ENCODE measurements at places on chromosomes 1 and 21.

GRCh38 chr1:15797614-15798390 lies 9.6 kb downstream of the UQCRHL start:
- DNase-seq = no peak

DNA sequence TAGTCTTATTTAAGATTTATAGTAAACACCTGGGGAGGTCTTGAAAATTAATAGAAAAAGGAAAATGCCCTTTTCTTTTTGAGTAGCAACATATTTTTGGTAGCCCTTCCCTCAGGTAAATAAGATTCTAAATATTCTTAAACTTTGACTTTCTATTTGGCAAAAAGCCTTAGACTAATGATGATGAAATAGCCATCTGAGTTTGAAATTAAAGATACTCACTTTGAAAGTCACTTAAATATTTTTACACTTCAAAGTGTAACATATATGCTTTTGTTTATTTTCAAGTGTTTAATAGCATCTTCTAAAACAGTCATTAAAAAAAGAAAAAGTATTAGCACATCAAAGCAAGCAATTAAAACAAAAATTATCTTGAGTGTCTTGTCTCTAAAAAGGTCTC lies 135.1 kb downstream of the NEK7 start:
- DNase-seq = no peak

DNA sequence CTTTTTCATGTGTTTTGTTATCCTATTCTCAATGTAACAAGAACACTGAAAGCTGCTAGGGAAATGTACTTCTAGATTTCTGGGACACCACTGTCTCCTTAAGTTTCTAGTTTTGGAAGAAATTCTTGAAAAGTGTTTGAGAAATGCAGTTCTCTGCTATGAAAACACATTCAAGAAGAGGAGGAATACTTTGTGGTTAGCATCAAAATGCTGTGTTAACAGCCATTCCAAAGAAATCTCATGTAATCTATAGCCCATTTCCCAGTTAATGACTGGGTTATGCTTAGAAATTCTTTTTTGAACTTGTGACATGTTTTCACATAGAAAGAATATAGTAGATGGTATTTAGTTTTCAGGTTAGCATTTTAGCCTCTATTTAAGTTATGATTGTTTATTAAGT lies 6.0 kb downstream of the RAVER2 start:
- DNase-seq = no peak

DNA sequence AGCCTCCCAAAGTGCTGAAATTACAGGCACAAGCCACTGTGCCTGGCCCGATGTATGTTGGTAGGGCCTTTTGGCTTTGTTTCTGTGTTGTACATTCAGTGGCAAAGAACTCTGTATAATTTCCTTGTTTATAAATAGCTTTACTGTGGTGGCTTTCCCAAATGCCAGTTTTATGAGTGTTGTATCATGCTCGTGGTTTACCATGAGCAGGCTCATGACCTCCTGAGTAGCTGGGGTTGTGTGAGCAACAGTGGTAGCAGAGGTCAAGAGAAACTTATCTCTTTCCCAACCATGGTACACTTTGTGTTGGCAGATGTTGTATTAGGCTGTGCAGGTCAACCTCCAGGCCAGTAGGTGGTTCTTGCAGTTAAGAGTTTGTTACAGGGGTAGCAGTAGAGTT lies 420.4 kb upstream of the BEND5 start:
- no peak for DNase-seq

DNA sequence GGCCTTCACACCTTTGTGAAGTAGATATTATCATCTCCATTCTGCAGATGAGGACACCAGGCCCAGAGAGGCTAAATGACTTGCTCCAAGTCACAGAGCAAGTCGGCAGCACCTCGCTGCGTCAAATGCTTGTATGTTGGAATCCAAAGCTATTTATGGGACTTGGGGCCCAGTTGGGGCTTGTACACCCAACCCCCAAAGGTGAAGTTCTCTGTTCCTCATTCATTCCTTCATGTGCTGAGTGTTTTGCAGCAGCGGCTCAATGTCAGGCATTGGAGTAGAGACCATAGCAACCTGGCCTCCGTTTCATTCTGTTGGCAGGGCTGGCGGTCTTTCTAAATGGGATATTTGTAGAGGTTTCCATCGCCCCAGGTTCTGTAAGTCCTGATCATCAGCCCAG lies 113.4 kb upstream of the SLC25A33 start:
- DNase-seq = peak; percentile 49

DNA sequence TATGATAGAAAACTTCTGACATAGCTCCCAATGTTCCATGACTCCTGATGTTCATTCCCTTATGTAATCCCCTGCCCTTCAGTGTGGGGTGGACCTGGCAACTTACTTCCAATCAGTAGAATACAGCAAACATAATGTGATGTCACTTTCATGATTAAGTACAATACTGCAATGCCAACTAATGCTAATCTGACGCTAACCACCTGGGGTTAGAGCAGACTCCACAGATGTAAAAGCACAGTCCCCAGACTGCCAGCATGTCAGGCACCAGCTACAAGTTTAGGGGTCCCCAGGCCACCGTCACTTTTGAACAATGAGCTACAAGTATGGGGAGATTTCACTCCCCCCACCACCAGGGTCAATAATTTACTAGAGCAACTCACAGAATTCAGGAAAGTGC lies 32.3 kb upstream of the FBXO28 start:
- DNase-seq = no peak

- no peak for DNase-seq
These were observed 42.0 kb downstream of the IL23R start for GRCh38 chr1:67208217-67208616.

DNA sequence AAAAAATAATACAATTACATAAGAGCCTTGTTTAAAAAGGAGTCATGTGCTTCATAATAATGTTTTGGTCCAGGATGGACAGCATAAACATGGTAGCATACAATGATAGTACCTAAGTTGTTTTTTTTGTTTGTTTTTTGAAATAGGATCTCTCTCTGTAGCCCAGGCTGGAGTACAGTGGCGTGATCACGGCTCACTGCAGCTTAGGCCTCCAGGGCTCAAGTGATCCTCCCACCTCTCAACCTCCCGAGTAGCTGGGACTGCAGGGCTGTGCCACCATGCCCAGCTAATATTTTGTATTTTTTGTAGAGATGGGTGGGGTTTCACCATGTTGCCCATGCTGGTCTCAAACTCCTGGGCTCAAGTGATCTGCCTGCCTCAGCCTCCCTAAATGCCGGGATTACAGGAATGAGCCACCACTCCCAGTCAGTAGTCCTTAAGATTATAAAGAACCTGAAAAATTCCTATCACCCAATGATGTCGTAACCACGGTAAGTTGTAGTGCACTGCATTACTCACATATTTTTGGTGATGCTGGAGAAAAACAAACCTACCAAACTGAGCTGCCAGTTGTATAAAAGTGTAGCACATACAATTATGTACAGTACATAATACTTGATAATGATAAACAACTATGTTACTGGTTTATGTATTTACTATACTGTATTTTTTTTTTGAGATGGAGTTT lies 22.4 kb upstream of the RCOR3 start:
- DNase-seq = no peak

DNA sequence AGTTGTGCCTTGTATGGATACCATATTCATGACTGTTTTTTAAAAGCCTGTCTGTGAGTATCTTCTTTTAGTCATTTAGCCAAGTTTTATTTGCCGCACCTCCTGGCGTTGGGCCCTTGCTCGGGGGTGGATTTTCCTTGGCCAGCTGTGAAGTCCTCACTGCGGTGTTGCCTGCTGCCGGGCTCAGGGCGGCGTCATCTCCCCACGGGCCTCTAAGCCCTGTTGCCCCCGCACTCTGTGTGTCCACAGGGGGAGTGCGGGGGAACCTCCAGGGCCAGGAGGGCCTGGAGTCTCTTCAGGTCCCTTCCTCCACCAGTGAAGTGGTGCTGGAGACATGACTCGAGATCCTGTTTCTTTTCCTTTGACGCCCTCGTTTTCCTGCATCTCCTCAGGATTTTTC lies 65.8 kb upstream of the DIP2A start:
- DNase-seq = no peak

- peak; percentile 83 for DNase-seq
These were observed 12.9 kb downstream of the PLEKHM2 start for GRCh38 chr1:15696956-15697521.

DNA sequence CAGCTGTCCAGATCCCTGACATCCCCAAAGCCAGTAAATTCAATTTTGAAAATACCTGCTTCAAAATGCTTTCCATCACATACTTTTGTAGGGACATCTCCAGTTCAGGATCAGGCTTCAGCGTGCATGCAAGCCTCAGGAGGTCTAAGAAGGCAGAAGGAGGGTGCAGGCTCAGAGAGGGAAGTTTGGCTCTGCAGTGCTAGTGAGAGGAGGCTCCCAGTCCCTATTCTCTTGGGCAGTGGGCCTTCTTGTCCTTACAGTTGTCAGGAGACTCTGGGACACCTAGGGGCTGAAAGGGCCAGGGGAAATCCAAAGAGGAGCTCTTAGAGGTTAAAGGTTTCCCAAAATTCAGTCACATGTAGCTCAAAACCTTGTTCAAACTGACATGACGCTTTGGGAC lies 20.1 kb downstream of the ADCY10 start:
- no peak for DNase-seq

- no peak for DNase-seq
These were observed 101.6 kb upstream of the RUNX1 start for GRCh38 chr21:35150562-35151226.

GRCh38 chr1:11028018-11028417 lies 15.6 kb downstream of the TARDBP start:
- DNase-seq = no peak

DNA sequence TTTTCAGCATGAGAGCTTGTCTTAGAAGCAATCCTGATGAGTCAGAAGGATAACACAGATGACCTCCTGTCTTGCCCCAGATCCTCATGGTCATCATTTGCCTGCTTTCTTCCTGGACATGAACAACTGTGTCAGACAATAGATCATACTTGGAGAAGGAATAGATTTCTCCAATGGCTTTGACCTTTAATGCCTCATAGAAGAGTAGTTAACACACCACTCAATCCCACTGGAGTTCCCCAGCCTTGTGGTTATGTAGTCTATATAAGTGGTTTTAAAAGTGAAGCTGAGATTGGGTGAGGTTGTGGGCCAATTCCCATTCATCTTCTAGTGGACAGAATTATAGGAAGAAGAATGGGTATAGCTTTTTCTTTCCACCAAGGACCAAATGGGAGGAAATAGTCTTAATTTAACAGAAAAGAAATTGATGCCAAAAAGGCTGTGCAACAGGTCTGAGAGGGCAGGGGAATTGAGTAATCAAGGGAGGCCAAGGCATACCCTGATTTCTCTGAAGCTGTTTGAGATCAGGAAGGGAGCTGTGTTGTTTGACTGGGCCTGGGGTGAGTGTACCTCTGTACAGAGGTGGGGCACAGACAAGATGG lies 14.4 kb downstream of the PRCC start:
- DNase-seq = no peak

- peak; percentile 19 for DNase-seq
These were observed 45.0 kb upstream of the DNAJC6 start for GRCh38 chr1:65264197-65264929.

- DNase-seq = no peak
These were observed 57.0 kb downstream of the VPS26C start for GRCh38 chr21:37210130-37210529.

DNA sequence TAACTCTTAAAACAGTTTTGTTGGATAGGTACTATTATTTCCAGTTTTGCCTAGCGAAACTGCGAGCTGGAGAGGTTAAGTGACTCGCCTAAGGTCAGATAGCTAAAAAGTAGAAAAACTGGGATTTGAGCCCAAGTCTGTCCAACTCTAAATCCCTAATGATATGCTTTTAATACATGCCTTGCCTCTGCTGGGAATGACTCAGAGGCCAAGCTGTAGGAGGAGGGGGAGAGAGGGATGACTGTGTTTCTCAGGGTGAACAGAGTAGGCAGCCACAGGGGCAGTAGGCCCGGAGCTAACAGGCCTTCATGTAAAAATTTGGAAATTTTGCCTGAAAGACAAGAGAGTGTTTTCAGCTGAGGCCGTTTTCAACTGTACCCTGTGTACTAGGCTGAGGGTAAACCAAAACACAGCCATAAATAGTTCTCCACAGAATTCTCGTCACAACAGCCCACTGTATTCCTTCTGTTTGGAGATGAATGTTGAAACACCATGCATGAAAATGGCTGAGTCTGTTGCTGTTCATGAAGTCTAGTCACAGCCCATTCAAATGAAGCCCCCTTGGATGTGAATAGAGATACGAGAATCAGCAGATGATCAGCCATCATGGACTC lies 107.5 kb upstream of the HOOK1 start:
- no peak for DNase-seq

- no peak for DNase-seq
These were observed 8.1 kb upstream of the CITED4 start for GRCh38 chr1:40870135-40870728.

DNA sequence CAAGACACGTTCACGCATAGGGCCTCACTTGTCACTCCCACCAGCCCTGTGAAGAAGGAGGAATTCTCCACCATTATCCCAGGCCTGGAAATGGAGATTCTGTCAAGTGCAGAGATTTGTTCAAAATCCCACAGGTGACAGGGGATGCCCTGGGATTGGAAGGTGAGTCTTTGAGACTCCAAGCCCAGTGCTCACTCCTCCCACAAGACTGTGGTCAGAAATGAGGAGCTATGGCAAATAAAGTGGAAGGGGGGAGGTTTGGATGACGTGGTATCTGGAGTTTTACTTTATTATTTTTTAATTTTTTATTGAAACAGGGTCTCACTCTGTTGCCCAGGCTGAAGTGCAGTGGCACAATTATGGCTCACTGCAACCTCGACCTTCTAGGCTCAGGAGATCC lies 12.8 kb upstream of the FOXO6 start:
- DNase-seq = no peak

GRCh38 chr1:55124470-55124869 lies 85.1 kb downstream of the PCSK9 start:
- DNase-seq = peak; percentile 29

GRCh38 chr1:185568155-185569123 lies 165.8 kb upstream of the HMCN1 start:
- DNase-seq = no peak

DNA sequence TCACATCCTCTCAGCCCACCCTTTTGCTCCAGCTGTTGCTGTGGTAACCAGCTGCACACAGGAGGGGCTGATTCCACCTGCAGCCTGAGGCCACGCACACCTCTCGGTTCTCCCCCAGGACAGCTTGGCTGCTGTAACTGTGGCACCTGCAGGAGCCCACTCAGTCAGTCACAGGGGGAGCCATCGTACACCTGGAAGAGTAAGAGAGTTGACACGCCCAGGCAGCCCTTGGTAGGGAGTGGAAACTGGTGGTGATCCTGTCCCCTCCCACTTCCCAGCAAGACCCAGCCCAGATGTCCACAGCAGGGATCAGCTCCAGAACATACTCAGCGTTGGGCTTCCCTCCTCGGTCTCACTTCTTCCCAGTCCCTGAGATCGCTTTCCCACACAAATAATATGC lies 32.2 kb upstream of the BACE2 start:
- no peak for DNase-seq

- DNase-seq = no peak
These were observed 358.7 kb downstream of the HHIPL2 start for GRCh38 chr1:222189218-222189617.

DNA sequence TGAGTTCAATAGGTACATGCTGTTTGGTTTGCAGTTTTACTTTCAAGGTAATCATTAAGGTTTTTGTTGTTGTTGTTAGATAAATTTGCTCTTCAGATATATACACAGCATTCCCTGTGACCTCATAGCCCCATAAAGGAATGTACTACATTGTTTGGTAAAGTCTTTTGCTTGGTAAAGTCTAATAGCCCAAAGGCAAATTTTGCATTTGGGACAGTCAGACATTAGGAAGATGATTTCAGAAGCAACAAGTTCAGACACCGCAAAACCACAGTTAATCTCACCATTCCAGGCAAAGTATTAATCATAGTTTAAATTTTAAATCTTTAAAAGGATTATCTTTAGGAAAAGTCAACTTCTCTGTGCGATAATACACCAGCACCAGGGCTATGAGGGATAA lies 32.6 kb upstream of the PYHIN1 start:
- DNase-seq = no peak

GRCh38 chr1:248906753-248907661 lies 972 bp downstream of the PGBD2 start:
- no peak for DNase-seq
